Nephron progenitor cell (in vitro differentiated cells): ENCODE measurements at places on chromosomes 4 and X.

DNA sequence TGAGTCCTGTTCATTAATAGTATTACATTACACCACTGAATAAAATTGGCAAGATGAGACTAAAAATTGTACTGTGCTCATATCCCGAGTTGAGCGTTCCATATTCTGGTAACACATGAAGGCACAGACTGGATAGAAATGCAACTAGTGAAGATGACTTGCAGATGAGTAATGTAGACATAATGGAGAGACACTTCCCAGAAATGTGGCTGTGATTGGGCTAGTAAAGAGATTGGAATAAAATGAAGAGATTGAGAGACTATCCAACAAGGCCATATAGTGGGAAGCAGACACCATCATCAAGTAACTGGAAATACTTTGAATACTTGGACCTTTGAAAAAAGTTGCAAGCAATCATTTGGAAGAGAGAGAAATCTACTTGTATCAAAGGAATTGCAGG, 77.3 kb downstream of the DCAF8L1 start:
- no peak for DNase-seq

DNA sequence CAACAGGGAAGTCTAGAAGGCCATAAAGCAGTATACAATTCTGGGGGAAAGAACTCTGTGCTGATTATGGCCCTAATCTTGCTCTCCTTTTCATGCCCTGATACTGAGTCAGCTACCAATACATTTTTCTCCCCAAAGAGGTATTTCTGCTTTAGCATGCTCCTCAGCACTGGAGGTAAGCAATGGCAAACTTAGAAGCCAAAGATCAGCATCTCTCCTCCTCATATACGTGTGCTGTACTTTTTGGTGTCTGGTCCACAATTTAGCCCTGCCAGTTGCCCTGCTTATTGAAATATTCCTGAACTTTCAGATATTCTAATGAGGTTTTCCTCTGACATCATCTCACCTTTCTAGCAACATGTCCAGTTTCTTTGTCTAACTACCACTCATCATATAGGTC, 226.2 kb downstream of the FSTL5 start:
- no peak for DNase-seq

DNA sequence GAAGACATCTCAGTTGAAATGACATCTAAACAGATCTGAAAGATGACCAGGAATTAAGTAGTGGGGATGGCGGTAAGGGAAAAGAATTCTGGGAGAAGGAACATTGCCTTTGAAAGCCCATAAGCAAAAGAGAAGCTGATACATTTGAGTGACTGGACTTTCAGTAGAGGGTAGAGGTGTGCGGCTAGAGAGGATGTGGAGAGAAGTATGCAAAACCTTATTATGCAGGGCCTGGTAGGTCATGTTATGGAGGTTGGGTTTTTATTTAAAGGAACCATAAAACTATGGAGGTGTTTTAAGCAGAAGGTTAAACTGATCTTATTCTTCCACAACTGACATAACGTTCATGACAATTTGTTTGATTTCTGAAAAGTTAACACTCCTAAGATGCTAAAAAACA, 36.3 kb downstream of the RPS6KA3 start:
- no peak for DNase-seq

DNA sequence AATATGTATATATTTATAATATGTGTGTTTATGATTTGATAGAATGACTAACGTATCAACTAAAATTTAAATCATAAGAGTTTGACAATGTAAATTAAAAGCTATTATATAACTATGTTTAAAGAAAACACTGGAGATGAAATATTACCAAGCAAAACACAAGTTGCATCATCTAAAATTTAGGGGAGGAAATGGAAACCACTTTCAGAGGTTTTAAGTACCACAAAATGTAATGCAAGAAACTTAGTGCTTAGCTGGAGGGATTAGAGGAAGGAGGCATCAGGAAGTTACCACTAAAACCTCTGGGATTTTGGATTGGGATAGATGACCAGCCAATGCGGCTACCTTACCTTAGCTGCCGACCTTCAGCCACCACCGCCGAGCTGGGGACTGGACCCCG, 1192.1 kb upstream of the PRKX start:
- no peak for DNase-seq

- DNase-seq, result no peak
Observed at GRCh38 chr4:26192899-26193869, 127.6 kb upstream of the RBPJ start.

GRCh38 chrX:72644946-72645345, 69.2 kb downstream of the PHKA1 start:
- DNase-seq, result no peak

- no peak for DNase-seq
Observed at GRCh38 chr4:6956434-6957147, 47.0 kb downstream of the TBC1D14 start.

DNA sequence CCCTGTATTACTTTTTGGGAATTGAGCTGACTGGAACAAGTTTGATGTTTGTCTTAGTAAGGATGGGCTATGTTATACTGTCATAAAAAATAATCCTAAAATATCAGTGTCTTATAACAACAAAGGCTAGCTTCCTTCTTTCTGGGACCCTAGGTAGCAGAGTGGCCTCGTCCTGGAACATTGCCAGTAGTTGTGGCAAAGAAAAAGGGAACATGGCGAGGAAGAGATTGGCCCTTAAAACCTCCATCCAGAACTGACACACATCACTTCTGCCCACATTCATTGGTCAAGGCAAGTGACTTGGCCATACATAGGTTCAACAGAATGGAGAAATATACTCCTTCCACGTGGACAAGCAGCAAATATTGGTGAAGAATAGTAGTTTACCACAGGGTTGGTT, 287.9 kb downstream of the PPP1R2C start:
- no peak for DNase-seq

DNA sequence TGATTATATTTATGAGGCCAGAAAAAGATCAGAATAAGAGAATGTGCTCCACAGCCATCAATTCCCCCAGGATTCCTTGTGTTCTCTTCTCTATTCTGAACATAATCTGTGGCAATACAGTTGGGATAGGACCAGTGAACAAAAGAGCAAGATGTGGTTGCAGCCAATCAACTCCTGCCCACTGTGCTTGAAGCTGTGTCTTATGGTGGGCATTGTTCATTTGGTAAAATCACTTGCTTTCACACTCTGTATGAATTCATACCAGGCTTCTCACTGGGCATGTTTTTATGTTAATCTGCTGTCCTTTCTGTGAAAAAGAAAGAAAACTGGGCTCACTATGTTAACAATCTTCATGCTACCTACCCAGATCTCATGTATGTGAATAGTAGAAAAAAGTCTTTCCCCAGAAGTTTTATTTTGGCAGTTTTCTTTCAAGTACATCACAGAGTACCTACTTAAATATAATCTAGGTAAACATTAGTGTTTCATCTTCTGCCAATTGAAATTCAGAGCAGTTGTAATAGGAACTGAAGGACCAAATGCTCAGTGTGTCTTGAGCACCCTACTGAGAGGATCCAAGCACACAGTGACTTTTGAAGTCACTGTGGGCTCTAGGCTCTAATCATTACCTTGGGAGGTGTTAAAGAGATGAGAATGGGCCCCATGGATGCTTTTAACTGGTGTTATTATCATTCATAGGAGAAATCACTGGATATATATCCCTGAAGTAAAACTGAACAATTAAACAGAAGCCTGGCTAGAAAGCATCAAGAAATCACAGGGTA, 429.2 kb upstream of the TRAM1L1 start:
- no peak for DNase-seq

- DNase-seq, result no peak
Observed at GRCh38 chrX:38552721-38553120, 8.6 kb upstream of the TSPAN7 start.

GRCh38 chr4:159577241-159577640, 474.4 kb downstream of the RAPGEF2 start:
- DNase-seq, result no peak

DNA sequence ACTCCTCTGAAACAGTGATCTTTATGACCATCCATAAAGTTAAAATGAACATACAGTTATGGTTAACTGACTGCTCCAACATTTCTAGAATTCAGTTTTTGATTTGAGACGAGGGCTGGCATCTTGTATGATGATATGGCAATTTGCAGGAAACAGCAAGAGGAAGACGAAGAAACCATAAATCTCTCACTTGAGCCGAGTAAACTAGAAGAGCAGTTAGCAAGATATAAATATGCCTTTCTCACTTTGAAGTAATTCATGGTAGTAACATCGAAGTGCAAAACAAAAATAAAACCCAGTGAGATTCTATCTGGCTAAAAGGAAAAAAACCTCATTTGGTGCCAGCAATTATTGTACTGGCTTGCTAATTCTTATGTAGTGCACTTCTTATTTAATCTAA, 139.0 kb upstream of the SPRY1 start:
- DNase-seq, result no peak

DNA sequence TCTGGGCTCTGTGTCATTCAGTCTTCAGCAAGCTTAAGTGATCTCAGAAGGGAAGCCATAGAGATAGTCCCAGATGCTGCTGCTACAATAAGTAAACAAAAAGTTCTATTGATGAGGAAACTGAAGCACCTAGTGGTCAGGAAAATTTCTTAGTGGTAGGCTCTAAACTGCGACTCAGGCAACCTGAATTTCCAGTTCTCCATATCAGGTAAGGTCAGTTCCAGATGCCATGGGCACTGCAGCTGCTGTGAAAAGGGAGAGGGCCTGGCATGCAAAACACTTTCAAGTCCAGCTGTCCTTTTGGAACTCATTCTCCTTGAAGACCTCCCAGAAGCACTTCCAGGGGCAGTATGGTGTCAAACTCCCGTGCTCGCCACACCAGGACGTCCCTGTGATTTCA, 46.2 kb downstream of the REELD1 start:
- DNase-seq, result no peak

- no peak for DNase-seq
Observed at GRCh38 chr4:84750260-84750959, 167.5 kb downstream of the CDS1 start.

GRCh38 chr4:175273995-175274753, 356.0 kb downstream of the ADAM29 start:
- DNase-seq, result no peak

- DNase-seq, result no peak
Observed at GRCh38 chr4:48449151-48449550, 34.0 kb upstream of the SLC10A4 start.

DNA sequence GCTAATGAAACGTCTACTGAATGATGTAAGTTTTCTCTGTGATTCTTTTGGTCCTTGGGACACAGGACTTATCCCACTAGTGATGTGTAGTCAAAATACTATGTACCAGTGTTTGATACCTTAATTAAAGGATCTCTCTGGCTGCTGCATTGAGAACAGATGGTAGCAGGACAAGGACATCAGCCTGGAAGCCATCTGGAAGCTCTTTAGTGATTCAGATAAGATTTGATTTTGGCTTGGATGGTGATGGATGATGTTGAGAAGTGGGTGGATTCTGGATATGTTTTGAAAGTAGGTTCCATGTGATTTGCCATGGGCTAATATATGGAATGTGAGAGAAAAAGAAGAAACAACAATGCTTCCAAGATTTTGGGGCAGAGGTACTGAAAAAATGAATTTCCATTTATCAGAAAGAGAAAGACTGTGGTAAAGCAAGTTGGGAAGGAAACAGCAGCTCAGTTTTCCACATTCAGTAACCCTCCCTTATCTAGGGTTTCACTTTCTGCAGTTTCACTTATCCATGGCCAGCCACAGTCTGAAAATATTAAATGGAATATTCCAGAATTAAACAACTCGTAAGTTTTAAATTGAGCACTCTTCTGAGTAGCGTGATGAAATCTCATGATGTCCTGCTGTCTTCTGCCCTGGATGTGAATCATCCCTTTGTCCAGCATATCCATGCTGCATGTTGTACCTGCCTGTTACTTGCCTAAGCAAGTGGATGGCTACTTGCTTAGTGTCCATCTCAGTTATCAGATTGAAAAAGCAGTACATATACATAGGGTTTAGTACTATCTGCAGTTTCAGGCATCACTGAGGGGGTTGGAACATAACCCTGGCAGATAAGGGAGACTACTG, 15.6 kb downstream of the CD38 start:
- no peak for DNase-seq

- DNase-seq, result no peak
Observed at GRCh38 chr4:124230268-124230667, 482.3 kb downstream of the ANKRD50 start.

- DNase-seq, result no peak
Observed at GRCh38 chr4:170079981-170080380, 9.8 kb downstream of the AADAT start.

- DNase-seq, result no peak
Observed at GRCh38 chr4:2537011-2537830, 774 bp downstream of the FAM193A start.

GRCh38 chr4:127355743-127356142, 277.0 kb upstream of the INTU start:
- no peak for DNase-seq

DNA sequence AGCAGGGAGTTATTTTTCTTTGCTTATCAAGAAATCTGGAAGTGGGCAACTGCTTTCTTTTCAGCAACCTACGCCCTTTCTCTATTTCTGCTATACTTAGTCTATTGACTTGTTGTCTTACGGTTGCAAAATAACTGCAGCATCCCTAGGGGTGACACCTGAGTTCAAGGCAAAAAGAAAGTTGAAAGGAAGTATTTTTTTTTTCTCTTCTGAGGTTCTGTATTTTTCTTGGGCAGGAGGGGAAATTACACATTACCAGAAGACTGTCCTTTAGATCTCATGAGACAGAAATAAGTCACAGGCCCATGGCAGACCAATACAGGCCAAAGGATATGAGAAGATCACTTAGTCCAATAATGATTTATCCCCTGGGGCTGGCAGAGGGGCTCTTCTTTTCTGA, 204.7 kb upstream of the CASK start:
- no peak for DNase-seq

- DNase-seq, result no peak
Observed at GRCh38 chr4:3636646-3637320, 104.6 kb upstream of the LRPAP1 start.

DNA sequence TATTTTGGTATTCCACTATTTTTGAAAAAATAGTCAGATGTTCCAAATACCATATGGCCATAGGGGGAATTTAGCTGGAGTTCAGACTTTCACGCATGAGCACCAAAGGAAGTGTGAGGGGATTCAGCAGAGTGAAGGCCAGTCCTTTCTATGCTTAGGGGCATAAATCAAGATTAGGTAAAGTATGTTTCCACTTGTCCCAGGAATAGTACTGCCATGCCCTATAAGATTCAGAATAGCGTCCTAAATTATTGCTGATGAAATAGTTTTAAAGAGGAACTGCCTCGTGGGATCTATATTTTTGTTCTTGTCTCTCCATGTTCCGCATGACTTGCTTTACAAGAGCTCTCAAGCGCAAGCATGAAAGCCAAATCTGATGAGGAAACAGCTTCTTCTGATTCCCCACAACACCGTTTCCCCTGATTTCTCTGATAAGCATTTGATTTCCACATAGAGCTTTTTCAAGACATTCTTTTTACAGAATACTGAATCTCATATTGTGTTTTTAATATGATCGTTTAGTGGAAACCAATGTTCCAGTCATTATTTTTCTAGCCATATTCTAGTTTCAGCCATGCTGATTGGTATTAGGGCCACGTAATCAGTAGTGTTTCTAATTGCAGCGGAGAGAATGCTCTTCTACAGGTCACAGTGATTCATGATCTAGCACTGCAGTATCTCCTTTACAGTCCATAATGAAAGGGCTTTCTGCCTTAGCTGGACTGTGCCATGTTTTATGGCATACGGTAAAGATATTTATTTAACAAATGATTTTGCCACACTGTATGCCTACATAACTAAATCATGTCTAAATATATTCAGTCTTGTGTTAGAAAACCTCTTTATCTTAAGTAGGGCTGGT, 492.3 kb downstream of the CENPC start:
- DNase-seq, result no peak
